Stimulated activated naive CD4-positive, alpha-beta T cell treated with Interleukin-2 at 50 U/mL for 16 hours (primary cell): ENCODE measurements at places on chromosomes 12 and 14.
A peak's percentile ranks its signal among the peaks of the same experiment; 100 is the strongest.

DNA sequence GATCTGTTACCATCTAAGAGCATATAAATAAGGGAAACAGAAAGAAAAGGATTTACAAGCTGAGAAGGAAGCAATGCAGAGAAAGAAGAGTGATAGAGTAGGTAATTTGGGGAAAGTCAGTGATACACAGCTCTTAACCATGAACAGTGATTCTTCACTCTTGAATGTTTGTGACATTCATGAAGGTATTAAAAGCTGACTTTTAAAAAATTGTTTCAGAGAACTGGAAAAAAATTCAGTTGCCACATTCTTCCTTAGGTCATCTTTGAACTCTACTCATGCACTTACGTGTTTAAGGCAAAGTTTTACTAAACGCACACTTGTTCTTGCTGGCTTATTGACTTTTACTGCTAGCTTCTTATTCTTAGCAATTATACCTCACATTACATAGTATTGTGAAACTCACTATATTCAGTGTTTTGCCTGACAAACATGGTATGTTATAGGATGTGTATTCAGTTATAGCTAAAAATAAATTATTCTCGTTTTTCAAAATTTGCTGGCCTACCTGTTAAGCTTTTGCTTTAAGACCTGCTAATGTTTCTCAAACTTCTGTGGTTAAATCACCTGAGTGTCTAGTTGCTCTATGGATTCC is 10.9 kb downstream of the HIF1A start:
- no peak for DNase-seq

- no peak for DNase-seq
Observed at GRCh38 chr12:32448586-32448985, 49.2 kb downstream of the FGD4 start.

- DNase-seq: no peak
Observed at GRCh38 chr14:34436118-34436905, 25.7 kb downstream of the SPTSSA start.

DNA sequence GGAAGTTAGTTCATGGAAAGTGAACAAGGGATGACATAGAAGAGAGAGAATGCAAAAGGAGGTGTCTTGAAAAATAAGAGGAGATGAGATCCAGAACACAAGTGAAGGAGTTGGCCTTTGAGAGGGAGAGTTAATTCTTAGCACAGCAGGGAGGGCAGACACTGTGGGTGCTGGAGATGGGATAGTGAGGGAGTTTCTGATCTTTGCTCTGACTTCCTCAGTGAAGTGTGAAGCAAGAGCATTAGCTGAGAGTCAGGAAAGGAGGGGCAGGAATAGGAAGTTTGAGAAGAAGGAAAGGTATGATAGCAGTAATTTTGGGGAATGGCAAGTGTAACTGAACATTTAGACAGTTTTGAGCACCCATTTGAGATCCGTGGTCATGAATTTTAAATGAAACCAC is 75.8 kb upstream of the COCH start:
- no peak for DNase-seq

GRCh38 chr12:61302282-61302681 is 957.9 kb upstream of the USP15 start:
- DNase-seq: no peak

- DNase-seq: no peak
Observed at GRCh38 chr12:13851828-13852227, 129.6 kb downstream of the GRIN2B start.

GRCh38 chr12:65082406-65082805 is 38.7 kb downstream of the WIF1 start:
- DNase-seq: no peak

DNA sequence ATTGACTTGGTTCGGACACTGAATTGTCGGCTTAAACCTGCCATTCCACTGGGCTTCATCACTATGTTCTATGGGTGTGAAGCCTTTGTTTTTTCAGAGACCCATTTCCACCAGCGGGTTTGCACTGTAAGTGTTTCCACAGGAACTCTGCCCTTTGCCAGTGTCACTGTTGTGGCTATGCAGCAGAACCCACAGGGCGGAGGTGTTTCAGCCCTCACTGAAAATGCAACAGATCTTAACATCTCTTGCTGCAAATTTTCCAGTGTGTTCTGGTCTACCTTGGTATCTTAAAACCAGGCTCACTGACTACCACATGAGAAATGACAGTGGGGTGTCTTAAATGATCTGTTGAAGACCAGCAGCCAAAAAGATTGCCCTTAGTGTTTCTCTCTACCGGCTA is 21.1 kb downstream of the PRKCH start:
- DNase-seq: peak; percentile 82

DNA sequence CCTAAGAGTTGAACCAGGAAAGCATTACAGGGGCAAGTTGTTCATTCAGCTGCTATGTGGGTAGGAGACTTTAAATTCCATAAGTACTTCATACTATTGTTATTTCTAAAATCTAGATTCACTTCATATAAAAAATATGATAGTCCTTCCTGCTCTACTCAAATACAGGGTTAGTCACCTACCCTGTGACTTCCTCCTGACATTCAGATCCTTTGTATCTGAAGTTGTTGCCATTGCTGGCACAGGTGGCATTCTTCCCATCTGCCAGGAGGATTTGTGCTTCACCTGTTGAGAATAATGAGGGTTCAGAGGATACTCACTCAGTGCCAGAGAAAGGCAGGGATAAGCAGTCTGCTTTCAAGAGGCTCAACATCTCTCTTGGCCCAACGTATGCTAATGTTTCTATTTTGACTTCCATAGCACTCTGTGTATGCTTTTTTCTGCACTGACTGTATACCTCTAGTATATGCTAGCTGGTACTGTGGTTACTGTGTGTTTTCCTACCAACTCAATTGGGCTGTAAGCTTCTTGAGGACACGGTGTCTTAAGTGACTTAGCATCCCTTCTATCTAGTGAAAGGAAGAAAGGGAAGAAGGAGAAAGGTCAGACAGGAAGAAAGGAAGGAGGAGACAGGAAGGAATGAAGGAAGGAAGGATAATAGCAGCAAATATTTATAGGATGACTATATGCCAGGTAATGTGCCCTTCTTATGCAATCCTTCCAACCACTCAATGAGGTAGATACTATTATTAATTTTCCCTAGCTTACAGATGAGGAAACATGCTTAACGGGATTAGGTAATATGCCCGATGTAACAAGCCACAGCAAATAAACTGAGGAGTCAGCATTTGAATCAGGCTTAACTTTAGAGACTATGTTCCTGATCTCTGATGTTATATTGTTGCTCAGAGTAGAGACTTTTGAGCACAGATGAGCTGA is 38.5 kb upstream of the FGF6 start:
- DNase-seq: no peak

DNA sequence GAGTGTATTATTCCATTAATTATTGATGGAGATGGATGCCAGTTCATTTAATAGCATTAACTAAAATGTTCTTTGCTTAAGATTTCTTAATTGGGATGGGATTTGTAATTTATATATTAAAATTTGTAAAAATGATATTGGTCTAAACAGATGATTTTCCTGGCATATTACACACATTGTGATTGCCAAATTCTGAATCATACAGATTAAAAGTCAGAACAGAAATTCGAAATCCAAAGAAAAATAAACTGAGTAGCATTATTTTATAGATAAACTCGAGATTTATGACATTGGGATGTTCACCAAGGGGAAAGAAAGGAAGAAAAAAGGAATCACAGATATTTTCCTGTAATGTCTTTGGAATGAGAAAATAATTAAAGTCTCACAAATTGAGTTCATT is 481.1 kb downstream of the CCER1 start:
- DNase-seq: no peak

- no peak for DNase-seq
Observed at GRCh38 chr12:40058721-40059190, 47.1 kb downstream of the SLC2A13 start.

DNA sequence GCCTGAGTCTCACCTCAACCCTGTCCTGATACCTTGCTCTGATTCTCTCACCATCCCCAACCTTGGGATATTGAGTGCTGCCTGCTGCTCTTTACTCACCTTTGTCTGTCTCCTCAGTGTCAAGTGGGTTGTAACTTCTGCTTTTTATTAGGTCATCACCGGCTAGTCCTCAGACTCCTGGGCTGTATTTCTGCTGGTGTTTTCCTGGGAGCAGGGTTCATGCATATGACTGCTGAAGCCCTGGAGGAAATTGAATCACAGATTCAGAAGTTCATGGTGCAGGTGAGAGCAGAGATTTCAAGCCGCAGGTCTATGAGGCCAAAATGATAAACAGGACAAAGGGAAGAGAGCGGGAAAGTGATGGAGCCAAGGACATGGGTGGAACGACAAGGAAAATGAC is 498 bp downstream of the SLC39A2 start:
- no peak for DNase-seq

DNA sequence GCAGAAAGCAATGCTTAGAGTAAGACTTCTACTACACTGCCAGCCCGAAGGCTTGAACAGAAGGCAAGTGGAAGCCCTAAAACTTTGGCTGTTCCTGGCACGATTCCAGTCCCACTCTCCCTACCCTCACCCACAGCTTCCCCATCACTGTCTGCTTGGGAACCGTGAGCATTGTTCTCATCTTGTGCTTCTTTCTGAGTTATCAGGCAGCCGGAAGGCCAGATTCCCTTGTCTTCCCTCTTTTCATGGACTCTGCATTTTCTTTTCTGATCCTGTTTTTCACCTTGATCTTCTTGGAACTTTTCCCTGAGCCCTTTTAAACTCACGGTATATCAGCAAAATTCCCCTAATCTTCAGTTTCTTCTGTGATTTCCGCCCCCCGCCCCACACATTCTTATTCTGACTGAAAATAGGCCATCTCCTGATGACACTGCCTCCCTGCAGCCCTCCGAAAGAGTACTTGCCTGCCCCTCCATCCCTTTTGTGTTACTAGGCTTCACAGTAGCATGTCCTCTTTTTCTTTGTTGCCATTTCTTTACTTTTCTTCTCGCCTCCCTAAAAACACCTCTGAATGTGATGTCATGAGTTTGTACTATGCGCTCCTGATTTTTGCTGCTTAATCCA is 29.9 kb downstream of the RCOR1 start:
- DNase-seq: peak; percentile 3

DNA sequence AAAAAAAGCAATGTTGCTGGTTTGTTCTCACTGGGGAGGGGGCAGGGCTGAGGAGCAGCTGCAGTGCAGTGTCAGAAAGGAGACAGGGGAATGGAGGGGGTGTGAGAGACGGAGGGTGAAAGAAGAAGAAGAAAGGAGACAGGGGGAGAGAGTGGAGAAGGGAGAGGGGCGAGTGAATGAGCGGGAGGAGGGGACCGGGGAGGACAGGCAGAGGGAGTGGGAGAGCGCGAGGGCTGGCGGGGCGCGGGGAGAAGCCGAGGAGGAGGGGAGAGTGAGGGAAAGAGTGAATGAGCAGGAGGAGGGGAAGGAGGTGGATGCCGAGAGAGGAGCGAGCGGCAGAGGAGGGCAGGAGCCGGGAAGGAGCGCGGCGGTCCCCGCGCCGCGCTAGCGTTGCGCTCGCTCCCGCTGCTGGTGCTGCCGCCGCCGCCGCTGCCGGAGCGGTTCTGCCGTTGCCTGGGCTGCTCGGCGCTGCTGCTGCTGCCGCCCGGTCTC is at the start of gene NOVA1:
TSS of gene NOVA1 (minus strand) at position 445 of the 492 bp plus-strand sequence. CDS start 597 bp downstream, outside the sequence.
- no peak for DNase-seq

- DNase-seq: peak; percentile 22
Observed at GRCh38 chr12:51087818-51088217, 4.4 kb upstream of the CSRNP2 start.
